NK-92 treated with Interleukin-12 subunit alpha and Interleukin-12 subunit beta, amount 100 ng/mL, for 24 hours (cell line): ENCODE measurements at places on chromosomes 6 and 20.

DNA sequence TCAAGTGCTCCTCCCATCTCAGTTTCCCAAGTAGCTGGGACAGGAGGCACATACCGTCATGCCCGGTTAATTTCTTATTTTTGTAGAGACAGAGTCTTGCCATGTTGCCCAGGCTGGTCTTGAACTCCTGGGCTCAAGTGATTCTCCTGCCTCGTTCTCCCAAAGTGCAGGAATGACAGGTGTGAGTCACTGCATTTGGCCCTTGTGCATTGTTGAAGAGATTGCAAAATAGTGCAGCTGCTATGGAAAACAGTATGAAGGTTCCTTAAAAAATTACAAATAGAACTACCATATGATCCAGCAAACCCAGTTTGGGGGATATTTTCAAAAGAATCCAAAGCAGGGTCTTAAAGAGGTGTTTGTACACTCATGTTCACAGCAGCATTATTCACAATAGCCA is 69.1 kb downstream of the GJA10 start:
- no peak for DNase-seq

DNA sequence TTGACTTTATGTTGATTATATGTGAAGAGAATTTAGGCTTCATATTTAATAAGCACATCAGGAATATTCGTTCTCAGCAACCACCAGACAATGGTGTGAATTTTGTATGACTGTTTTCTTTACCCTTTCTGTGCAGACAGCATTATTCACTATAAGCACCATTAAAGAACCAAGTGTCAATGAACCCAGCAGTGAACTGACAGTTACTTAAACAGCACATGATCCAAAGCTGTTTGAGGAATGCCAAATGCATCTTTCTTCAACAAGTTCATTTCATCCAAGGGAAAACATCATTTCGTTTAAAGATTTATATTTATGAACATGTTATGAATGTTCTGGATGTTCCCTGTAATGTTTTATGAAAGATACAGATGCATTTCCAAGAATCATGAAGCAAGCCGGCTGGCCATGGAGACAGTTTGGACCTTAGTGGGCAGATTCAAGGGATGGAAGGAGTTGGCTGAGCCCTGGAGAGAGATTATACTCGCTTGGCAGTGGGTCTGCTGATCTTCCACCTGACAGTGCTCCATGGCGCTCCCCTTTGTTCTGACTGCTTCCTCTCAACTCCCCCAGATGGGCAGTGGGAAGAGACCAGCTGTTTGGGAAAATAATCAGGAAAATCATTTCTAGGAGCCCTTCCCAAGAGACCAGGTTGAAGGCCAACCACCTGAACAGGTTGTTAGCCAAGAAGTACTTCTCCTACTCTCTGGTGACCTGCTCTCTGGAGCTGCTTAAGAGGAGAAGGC is 326.0 kb upstream of the RSPO3 start:
- no peak for DNase-seq

DNA sequence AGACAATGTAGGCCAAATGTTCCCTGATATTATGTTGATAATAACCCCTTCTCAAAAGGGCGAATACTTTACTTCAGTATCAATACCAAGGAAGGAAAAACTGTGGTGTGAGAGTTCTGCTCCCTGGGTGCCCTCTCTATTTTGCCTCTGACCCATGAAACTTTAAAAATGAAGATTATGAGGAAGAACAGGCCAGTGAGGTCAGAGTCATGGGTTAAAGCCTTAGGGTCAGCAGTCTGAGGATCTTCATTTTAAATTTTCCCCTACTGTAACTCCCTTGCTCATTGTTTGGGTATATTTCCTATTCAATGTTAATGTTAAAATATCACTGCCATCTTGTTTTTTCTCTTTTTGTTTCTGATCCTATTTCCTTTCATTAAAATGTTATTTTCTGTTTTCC is 47.9 kb downstream of the PRKN start:
- DNase-seq = no peak

DNA sequence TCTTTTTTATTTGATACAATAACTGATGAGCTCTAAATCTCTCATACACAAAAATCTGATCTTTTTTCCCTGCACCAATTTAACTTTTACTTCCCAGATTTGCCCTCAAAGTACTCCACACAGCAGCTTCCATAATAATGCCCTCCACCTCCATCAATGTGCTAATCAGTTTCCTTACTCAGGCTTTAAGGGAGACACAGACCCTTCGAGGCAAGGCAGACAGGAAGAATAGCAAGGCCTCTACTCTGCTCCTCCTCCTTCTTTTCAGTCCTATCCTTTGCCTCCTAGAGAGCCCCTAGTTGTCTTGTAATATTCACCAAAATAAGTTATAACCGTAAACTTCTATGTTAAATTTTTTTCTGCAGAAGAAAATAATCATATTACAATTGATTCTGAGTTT is 444.9 kb upstream of the RNF217 start:
- no peak for DNase-seq
